ENCODE measurements at places on chromosomes 3 and 15.

DNA sequence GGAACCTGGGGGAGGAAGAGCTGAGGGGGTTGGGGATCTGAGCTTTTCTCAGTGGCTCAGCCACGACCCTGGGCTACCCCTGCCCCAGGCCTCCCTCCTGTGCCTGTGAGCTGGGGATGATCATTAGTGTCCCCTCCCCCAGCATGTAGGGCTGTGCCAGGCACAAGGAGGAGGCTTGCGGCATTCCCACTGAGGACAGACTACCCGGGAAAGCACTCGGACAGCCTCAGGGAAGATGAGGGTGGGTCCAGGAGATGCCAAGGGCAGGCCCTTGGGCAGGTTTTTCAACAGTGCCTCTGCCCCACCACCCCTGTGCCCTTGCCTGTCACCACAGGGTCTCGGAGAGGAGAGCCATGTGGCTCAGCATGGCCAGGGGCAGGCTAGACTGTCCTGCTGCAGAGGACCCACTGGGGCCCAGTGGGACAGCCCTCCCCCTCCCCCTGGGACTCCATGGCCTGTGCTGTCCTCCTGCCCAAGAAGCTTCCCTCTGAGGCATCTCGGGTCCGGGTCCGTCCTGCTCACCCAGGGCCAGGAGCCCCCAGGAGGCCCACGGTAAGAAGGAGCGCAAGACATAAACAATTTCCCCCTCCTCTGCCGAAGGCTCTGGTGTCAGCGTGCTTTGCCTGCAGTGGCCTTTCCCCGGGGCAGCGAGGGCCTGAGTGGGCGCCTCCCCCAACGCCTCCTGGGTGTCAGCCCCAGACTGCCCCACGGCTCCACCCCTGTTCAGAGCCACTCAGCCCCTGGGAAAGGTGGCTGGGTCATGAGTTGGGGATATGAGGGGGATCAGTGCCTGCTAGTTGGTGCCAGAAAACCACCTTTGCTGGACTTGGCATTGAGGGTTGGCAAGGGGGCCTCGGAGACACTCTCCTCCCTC, 192.5 kb downstream of the GOLGA6L6 start:
- DNase-seq: no peak

GRCh38 chr3:58392181-58392580, 41.5 kb downstream of the PDHB start:
- DNase-seq: no peak

DNA sequence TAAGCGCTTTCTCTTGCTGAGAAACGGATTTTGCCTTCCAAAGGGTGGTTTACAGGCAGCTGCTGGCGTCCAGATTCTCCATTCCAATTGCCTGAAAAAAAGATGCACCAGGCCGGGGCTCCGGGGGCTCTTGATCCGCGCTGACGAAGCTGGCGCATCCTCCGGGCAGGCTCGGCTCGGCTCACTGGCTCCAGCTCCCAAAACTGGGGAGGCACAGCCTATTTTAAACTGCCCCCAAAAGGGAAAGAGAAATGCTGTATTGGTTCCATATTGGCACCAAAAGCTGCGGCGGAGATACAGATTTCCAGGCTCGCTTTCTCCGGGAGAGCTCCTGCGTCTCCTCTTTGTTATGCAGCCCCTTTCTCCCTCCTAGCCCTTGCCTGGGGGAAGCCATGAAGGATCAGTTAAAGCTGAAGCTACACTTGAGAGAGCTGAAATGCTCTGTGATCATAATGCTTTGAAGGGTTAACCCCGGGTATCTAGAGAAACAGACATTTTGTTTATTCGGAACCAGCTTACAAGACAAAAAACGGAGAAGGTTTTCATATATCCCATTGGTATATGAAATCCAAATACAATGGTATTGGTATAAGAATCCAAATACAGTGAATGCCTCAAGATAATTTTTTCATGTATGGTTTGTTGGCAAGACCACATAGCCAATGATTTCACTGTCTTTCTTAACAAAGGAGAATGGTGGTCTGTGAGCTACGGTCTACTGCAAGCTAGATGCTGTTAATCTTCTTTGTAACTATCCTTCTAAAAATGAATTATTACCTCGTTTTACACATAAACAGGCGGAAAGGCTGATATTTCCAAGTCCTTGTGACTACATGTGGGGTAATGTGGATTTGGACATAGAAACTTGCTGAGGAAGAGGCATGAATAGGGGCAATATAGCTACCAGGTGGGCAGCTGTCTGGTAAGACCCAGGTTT, 693 bp downstream of the CD200 start:
- DNase-seq: no peak

- DNase-seq: no peak
Observed at GRCh38 chr3:115819785-115820384, 196.6 kb downstream of the GAP43 start.

GRCh38 chr3:73572368-73572767, 52.4 kb downstream of the PDZRN3 start:
- no peak for DNase-seq

- DNase-seq: no peak
Observed at GRCh38 chr15:92580521-92580920, 75.1 kb downstream of the FAM174B start.

GRCh38 chr3:37543666-37544065, 318.0 kb upstream of the CTDSPL start:
- DNase-seq: no peak

DNA sequence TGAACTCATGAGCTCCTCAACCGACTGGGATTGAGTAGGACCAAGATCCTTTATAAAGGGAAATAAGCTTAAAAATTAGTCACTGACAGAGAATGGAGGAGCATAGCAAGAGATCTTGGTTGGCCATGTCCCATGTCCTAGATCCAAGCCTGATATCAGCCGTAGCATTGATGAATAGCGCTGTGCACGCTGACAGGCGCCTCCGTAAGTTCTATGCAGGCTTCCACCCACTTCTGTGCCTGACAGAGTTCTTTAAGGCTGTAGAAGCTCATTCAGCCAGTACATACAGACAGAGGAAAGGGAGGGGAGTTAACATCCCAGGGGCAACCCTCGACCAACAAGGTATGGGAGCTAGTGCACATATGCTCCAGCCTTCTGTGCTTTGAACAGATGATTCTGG, 251.7 kb upstream of the TBC1D5 start:
- DNase-seq: no peak

GRCh38 chr3:121545049-121545573, 677 bp downstream of the POLQ start:
- DNase-seq: no peak

GRCh38 chr15:56291741-56292140, 48.1 kb upstream of the RFX7 start:
- DNase-seq: no peak

GRCh38 chr3:139745831-139746230, 68.1 kb upstream of the NMNAT3 start:
- DNase-seq: no peak

GRCh38 chr15:68809517-68809916, 11.2 kb downstream of the ANP32A start:
- no peak for DNase-seq

GRCh38 chr3:46239952-46240351, 2.3 kb upstream of the CCR3 start:
- no peak for DNase-seq

DNA sequence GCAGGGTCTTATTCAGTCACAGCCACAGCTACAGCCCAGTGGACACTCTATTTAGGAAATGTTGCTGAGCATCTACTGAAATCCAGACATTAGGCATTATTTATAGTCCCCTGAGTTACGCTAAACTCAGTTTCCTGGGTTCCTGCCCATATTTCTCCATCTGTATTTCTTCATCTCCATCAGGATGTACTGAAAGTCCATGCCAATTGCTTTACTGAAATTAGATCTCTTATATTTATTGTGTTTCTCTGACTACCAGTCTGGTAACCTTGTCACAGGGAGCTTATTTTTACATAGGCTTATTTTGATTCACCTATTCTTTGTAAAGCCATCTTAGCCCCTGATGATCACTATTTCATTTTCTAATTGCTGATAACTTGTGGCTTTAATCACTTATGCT, 223.9 kb downstream of the TLE3 start:
- no peak for DNase-seq

DNA sequence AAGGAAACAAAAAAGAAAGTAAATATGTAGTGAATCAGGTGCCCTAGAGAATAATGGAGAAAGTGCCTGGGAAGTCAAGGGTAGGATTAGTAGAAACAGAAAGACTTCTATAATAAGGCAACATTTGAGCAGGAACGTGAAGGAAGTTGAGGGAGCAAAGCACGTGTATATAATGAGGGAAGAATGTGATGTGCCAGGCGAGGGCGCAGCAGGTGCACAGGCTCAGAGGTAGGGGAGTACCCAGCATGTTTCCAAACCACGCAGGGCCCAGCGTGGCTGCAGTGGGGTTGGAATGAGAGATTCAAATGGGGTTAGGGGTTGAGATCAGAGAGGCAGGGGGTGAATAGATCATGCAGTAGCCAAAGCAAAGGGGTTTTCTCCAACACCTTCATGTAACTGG, 91.9 kb upstream of the VGLL4 start:
- DNase-seq: no peak

DNA sequence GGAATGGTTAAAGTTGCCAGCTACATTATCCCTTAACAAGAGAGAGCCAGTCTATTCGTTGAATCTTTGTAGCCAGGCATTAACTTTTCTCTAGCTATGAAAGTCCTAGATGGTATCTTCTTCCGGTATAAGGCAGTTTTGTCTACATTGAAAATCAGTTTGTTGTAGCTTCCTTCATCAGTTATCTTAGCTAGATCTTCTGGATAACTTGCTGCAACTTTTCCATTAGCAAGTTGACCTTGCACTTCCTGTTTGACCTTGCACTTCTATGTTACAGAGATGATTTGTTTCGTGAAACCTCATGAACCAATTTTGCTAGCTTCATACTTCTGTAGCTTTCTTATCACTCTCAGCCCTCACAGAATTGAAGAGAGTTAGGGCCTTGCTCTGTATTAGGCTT, 24.1 kb downstream of the TOPAZ1 start:
- no peak for DNase-seq

GRCh38 chr15:61856295-61856694, 204.0 kb downstream of the VPS13C start:
- no peak for DNase-seq

- no peak for DNase-seq
Observed at GRCh38 chr3:174973465-174973864, 114.3 kb downstream of the NAALADL2 start.

DNA sequence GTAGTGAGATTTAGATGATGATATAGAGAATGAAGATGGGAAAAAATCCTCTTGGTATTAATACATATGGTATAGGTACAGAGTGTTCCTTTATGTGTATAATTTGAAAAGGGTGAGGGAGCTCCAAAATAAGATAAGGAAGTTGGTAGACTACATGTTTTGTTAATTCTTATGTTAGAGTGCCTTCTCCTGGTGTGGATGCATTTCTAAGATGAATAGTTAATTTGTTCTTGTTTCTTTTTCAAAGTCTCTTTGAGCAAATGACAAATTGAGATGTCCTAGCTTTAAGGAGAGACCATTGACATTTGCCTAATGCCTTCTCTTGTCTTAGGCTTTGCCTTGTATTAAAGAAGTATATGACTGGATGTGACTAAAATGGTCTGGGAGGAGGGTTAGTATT, 34.1 kb downstream of the AKAP13 start:
- DNase-seq: no peak

GRCh38 chr3:188209740-188210139, 55.8 kb downstream of the LPP start:
- DNase-seq: no peak

- DNase-seq: no peak
Observed at GRCh38 chr3:118945834-118946233, 88.8 kb downstream of the IGSF11 start.

- DNase-seq: no peak
Observed at GRCh38 chr3:159166899-159167586, 365.2 kb downstream of the MFSD1 start.

DNA sequence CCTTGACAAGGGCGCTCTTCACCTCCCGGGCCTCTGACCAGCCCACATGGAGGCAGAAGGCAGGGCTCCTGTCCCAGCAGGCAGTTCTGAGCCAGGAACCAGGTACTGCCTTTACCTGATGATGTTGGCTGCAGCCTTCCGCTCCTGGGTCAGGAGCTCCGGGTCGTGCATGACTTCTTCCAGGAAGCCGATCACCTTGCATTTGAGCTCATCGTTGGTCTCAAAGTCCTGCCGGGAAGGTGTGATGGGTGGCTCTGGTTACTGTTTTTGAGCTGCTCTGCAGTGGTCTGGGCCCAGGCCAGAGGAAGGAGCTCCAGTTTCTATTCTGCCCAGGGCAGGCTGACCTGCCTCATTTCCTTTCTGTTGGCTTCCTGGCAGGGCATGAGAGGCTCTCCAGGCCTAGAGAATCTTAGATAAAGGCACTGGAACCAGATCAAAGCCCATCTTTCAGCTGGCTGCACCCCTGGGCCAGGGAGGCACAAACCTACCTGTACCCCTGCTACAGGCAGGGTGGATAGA, 53.2 kb upstream of the CTSH start:
- DNase-seq: no peak

- no peak for DNase-seq
Observed at GRCh38 chr3:185280572-185281365, 26.9 kb upstream of the EHHADH start.

GRCh38 chr3:115651087-115651486, 27.8 kb downstream of the GAP43 start:
- no peak for DNase-seq

- no peak for DNase-seq
Observed at GRCh38 chr15:65766422-65767263, 25.4 kb downstream of the DENND4A start.

GRCh38 chr3:126938520-126939337, 44.2 kb upstream of the PLXNA1 start:
- no peak for DNase-seq

- DNase-seq: no peak
Observed at GRCh38 chr3:22937536-22937935, 265.6 kb upstream of the UBE2E2 start.

DNA sequence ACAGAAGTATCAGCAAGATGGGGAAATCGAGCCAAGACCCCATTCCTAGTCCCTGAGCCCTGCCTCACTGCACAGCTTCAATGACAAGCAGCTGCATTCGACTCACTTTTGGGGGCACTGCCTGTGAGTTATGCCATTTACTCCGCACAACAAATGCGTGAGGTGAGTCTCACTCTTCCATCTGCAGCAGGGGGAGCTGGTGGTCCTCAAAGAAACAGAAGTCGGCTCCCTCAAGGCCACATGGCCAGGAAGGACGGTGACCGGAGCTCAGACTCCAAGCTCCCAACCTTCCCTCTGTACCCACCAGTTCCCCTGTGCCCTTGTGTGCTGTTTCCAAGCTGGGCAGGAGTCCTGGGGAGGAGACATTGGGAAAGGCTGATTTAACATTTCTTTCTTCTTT, 127.7 kb upstream of the IQSEC1 start:
- DNase-seq: no peak
